Fibroblast of lung (primary cell): ENCODE measurements at places on chromosomes 6 and 20. TPM values are rescaled to one million over a fixed set of nuclear protein-coding genes. Genes with fewer than 3 reads are reported as not detected.

RAB44 gene
- under 0.01 TPM in 2 replicates for total RNA-seq

LHFPL5 gene
- total RNA-seq = not detected in 2 replicates

PRIM2 gene
- 35.2 and 59.9 TPM in 2 replicates for total RNA-seq

GRIK2 gene
- under 0.01 and 0.33 TPM in 2 replicates for total RNA-seq

NMBR gene
- under 0.01 TPM in 1 of 2 replicates, not detected in the other for total RNA-seq

EMILIN3 gene
- 0.17 TPM in 1 of 2 replicates, not detected in the other for total RNA-seq

PLCB4 gene
- 3.6 and 13.7 TPM in 2 replicates for total RNA-seq

INSM1 gene
- total RNA-seq = not detected in 2 replicates

IL20RA gene
- total RNA-seq = 0.33 and 0.77 TPM in 2 replicates

KIF6 gene
- total RNA-seq = 0.77 and 0.83 TPM in 2 replicates

PHACTR1 gene
- 0.26 and 1.2 TPM in 2 replicates for total RNA-seq

CLDN20 gene
- not detected in 2 replicates for total RNA-seq

OPRM1 gene
- total RNA-seq = not detected in 2 replicates

SMOC2 gene
- total RNA-seq = under 0.01 TPM in 1 of 2 replicates, not detected in the other

SLCO4A1 gene
- total RNA-seq = 0.26 and 0.50 TPM in 2 replicates

FOXF2 gene
- 29.3 and 32.9 TPM in 2 replicates for total RNA-seq

SLC4A11 gene
- 0.51 and 1.7 TPM in 2 replicates for total RNA-seq

LIN28B gene
- not detected in 2 replicates for total RNA-seq

BMP6 gene
- total RNA-seq = under 0.01 TPM in 2 replicates

SLC22A1 gene
- total RNA-seq = 0.26 and 0.50 TPM in 2 replicates

MUC22 gene
- total RNA-seq = not detected in 2 replicates

CGA gene
- total RNA-seq = not detected in 2 replicates

ESR1 gene
- total RNA-seq = 0.50 and 1.0 TPM in 2 replicates

SLC35D3 gene
- total RNA-seq = not detected in 2 replicates

SSTR4 gene
- total RNA-seq = not detected in 2 replicates

MCHR2 gene
- not detected in 2 replicates for total RNA-seq

ALDH8A1 gene
- 0.26 and 0.50 TPM in 2 replicates for total RNA-seq

SFT2D1 gene
- 34.2 and 34.8 TPM in 2 replicates for total RNA-seq

SIRT5 gene
- total RNA-seq = 9.8 and 13.5 TPM in 2 replicates

BTN1A1 gene
- total RNA-seq = not detected in 2 replicates

VWA7 gene
- total RNA-seq = under 0.01 and 0.66 TPM in 2 replicates

BEND6 gene
- total RNA-seq = 10.8 and 12.6 TPM in 2 replicates

TUBB1 gene
- under 0.01 TPM in 2 replicates for total RNA-seq

HDGFL1 gene
- total RNA-seq = not detected in 2 replicates

PREX1 gene
- total RNA-seq = 3.1 and 3.9 TPM in 2 replicates

DCDC2 gene
- total RNA-seq = under 0.01 TPM in 1 of 2 replicates, not detected in the other

TENT5A gene
- 24.6 and 24.9 TPM in 2 replicates for total RNA-seq

SASH1 gene
- total RNA-seq = 21.3 and 38.6 TPM in 2 replicates

MMP24 gene
- total RNA-seq = under 0.01 and 0.17 TPM in 2 replicates

NOX3 gene
- total RNA-seq = not detected in 2 replicates

DZANK1 gene
- total RNA-seq = 0.77 and 0.83 TPM in 2 replicates

C6orf58 gene
- not detected in 2 replicates for total RNA-seq

HUS1B gene
- 0.77 and 1.2 TPM in 2 replicates for total RNA-seq

RNF146 gene
- total RNA-seq = 59.9 and 61.9 TPM in 2 replicates

EFCAB8 gene
- under 0.01 and 0.26 TPM in 2 replicates for total RNA-seq

PCSK2 gene
- under 0.01 TPM in 1 of 2 replicates, not detected in the other for total RNA-seq

C6orf132 gene
- 1.0 and 1.2 TPM in 2 replicates for total RNA-seq

DUSP15 gene
- total RNA-seq = not detected in 2 replicates

TNF gene
- not detected in 2 replicates for total RNA-seq

PARD6B gene
- 0.83 and 1.0 TPM in 2 replicates for total RNA-seq

FAM83C gene
- total RNA-seq = not detected in 2 replicates
